Fibroblast of skin of right biceps (primary cell): ENCODE measurements at places on chromosomes 12 and 14.

GRCh38 chr12:21718944-21719650 lies 55.4 kb downstream of the KCNJ8 start:
- no peak for DNase-seq

DNA sequence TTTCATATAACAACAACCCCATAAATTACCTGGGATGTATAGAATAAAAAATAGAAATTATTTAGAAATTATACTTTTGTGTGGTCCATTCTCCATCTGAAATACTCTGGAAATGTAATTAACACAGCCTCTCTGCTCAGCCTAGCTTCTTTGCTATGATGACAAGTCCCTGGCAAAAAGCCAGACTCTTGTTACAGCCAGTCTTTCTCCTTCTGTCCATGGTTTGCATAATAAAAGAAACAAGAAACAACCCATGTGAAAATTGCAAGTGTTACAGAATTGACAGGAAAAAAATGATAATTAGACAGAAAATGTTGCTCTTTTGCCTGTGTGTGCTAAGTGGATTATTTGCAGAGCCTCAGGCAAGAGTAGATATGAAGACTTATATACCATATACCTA lies 61.3 kb downstream of the C12orf50 start:
- no peak for DNase-seq

- no peak for DNase-seq
These were observed 13.6 kb downstream of the PAH start for GRCh38 chr12:102903337-102904007.

DNA sequence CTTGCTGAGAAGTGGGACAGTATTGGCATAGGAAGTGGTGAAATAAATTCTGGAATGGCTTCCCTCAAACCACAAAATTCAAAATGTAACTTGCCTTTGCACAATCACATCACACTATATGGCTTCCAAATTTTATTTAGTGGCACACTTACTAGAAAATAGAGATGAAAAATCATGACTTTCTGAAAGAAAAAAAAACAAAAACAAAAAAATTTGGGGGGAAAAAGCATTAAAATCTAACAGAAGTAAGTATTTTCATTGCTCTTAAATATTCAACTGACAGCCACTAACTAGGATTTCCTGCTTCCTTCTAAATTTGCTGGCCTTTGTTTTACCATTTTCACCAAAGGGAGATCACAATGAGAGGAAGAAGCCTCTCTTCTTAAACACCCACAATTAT lies 23.0 kb downstream of the ATF7 start:
- no peak for DNase-seq

GRCh38 chr14:21109377-21110138 lies 8.7 kb downstream of the TMEM253 start:
- no peak for DNase-seq

- no peak for DNase-seq
These were observed 8.6 kb downstream of the FNTB start for GRCh38 chr14:64995291-64995690.

- no peak for DNase-seq
These were observed 1.2 kb downstream of the LMO3 start for GRCh38 chr12:16604596-16605252.

DNA sequence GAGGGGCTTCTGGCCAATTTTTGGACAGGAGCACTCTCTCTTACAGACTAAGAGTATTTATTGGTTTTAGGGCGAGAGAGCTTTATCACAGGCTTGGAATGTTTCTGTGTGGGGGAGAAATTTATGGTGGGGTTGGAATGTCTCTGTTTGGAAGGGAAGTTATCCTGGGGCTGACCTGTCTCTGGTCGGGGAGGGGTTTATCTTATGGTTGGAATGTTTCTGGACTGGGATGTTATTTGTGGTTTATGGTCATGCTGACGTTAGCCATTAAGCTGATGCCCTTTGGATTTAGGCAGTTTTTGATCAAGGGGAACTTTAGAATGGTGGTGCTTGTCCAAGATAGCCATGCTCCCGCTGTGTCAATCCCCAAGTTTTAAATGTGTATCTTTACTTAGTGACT lies 614.8 kb downstream of the DIO2 start:
- DNase-seq, result peak; percentile 85

DNA sequence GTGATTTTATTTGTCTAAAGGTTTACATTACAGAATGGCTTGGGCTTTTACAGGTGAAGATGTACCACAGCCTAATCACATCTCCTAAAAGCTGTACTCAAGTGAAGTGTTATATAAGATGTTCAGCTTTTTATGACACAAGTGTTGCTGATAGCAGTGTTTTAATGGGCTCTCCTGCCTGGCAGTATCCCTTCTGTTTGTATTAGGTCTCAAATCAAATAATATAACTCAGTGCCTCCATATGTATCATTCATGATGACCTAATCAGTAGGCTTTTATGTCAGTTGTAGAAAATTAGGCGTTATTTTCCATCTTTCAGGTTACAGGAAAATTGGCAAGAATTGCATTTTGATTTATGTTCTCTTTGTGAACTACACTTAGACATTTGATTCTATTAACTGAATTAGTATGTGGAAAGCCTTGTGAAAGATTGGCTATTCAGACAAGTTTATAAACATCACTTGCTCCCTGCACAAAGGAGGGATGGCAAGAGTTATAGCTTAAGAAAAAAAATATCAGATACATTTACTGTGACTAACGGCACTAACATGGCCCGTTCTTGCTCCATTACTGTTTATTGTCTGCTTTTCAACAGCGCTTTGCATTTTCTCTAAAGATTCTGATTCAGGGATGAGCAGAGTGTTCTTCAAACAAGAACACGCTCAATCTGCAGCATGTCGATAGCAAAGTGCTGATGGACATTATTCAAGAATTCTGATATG lies 143.7 kb upstream of the DIO2 start:
- DNase-seq, result no peak

GRCh38 chr14:23486036-23486435 lies 16.5 kb downstream of the NGDN start:
- no peak for DNase-seq

GRCh38 chr12:68119724-68120211 lies 39.8 kb downstream of the IFNG start:
- no peak for DNase-seq

GRCh38 chr12:29581631-29582030 lies 84.1 kb upstream of the OVCH1 start:
- peak; percentile 20 for DNase-seq

DNA sequence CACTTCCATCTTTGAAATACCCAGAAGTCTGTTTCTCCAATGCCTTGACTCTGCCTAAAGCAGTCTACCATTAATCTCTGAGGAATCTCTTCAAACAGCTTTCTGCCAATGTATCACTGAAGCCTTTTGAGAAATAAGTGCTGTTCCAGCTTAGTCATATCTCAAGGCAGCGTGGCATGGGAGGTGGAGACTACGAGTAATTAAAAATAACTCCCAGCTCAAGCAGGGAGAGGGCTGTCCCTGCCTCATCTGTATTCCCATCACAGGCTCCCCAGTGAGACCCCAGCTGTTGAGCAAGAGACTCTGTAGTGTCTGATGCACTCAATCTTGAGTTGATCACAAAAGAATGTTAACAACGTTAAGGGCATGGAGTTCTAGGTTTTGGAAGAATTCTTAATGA lies 700.6 kb downstream of the DIO2 start:
- DNase-seq, result peak; percentile 87
